ENCODE measurements at places on chromosomes 13 and 19.

DNA sequence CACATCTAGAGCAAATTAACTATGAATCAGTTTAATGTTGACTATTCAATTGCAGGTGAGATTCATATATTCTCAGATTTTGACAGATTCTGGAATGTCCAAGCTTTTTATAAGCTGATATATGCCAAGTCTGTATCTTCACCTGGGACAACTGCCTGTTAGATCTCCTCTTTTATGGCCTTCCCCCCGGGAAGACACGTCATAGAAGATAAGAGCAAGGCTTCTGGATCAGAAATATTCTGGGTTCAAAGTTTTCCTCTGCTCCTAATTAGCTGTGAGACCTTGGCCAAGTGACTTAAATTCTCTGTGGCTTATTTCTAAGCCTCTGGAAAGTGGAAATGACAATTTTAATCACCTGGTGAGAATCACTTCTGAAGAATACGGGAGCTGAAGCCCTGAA lies 187.5 kb downstream of the OXGR1 start:
- no peak for DNase-seq

GRCh38 chr19:1009041-1009980 lies 9.1 kb downstream of the GRIN3B start:
- peak; percentile 83 for DNase-seq

- no peak for DNase-seq
Measured at GRCh38 chr13:46496086-46496485, 56.9 kb upstream of the LRCH1 start.

GRCh38 chr19:38667661-38668171 lies 20.3 kb downstream of the ACTN4 start:
- DNase-seq: no peak

- DNase-seq: no peak
Measured at GRCh38 chr13:40706439-40706838, 40.0 kb upstream of the FOXO1 start.

DNA sequence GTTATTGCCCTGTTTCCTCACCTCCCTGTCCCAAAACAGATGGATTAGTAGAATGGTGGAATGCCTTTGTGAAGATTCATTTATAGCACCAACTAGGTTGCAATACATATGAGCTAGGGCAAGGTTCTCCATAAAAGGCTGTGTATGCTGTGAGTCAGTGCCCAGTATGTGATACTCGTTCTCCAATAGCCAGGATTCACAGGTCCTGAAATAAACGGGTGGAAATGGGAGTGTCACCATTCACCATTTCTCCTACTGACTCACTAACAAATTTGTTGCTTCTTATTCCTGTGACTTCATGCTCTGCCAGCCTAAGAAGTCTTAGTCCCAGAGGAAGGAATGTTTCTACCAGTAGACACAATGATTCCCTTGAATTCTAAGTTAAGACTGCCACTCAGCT lies 1745.4 kb downstream of the SLITRK1 start:
- DNase-seq: no peak

DNA sequence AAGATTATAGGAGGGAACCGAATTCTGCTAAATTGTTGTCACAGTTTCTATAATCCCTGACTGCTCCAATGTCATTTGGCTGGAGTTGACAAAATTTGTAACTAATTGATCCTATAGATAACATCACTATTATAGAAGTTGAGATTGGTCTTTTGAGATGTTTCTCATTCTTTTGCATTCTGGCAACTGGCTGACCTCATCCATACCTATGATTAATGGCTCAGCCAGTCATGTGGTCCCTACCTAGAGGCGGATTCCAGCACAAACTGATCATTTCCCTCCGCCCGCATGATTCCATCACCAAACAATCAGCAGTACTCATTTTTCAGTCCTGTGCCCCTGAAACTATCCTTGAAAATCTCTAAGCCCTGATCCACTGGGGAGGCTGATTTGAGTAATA lies 4.2 kb downstream of the PSG2 start:
- peak; percentile 44 for DNase-seq

- no peak for DNase-seq
Measured at GRCh38 chr13:97287047-97287383, 64.9 kb downstream of the MBNL2 start.

DNA sequence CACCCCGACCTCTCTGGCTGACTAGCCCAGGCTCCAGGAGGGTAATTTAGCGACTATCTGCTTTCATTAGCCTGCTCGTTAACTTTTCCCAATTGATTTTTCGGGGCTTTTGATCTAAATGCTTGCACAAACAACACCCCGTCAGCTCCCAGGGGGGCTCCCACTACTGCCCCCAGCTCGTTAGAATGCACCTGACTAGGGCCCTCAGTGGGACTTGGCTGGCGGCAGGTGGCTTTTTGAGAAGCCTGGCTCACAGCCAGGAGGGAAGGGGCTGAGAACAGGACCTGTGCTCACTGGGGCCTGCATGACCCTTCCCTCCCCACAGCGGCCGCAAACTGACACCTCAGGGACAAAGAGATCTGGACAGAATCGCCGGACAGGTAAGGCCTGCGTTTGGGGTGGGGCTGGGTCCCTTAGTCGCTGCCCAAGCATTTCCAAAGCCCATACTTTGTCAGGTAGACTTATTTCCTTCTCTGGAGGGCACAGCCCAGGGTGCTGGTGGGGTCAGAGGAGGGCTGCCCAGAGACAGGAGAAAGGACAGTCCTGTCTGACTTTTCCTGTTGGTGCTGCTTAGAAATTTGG lies 7.6 kb upstream of the CD79A start:
- DNase-seq: no peak

DNA sequence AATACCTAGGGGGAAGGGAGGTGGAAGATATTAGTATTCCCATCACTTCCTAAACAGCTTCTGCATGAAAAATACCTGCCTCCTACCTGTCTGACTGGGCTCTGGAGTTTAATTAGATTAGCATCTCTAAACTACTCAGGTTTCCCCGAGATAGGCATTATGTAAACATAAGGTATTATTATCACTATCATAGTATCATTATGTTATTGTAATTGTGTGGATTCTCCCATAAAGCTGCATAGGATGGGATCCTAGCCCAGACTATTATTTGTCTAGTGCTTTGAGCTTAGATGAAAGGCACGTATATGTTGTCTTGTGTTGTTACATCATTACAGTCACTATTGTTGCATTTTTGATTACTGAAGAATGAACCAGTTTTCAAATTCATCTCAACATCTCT lies 115.2 kb upstream of the SOX21 start:
- no peak for DNase-seq

DNA sequence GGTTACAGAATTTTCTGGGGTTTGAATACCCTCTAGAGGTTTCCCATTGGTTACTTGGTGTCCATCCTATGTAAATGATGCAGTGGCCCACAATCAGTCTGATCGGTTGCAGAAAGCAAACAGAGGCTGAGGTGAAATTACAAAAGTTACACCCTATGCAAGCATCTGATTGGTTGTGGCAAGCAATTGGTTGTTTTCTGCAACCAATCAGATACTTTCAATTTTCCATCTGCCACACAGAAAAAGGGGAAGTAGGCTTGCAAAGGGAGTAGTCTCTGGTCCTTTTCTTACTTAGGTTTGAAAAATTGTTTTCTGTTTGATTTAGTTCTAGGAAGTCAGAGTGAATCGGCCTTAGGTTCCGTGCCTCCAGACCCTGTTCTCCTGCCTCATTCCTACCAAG lies 93.1 kb downstream of the WTIP start:
- DNase-seq: no peak

DNA sequence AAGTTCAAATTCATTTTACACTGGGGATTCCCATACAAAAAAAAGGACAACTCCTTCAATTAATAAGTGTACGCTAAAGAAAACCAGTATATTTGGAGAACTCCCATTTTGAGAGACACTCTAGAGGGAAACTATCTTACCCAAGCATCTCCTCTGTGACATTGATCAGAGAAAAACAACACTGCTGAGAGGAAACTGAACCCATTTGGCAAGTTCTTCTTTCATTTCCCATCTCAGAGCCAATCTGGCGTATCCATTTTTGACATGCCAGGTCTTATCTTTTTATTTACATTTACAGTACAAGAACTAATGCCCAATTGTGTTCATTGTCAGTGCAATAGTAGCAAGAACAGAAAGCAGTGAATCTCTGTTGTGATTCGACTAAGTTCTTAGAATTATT lies 30.1 kb downstream of the LIG4 start:
- no peak for DNase-seq

DNA sequence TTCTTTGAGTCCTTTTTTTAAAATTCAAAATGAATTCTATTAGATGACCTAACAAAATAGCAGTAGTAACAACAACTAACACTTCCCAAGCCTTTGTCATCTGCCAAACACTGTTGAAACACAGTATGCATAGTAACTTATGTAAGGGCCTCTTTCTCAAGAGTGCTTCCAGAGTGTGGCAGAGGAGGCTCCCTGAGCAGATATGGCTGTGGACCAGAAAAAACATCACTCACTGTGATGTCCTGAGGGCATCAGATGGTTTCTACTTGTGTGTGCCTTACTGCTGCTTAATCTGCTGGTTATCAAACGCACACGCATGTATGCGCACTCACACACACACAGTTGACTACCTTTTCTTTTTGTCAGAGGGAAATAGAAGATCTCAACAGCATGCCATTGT lies 110.8 kb downstream of the DLEU7 start:
- peak; percentile 1 for DNase-seq

DNA sequence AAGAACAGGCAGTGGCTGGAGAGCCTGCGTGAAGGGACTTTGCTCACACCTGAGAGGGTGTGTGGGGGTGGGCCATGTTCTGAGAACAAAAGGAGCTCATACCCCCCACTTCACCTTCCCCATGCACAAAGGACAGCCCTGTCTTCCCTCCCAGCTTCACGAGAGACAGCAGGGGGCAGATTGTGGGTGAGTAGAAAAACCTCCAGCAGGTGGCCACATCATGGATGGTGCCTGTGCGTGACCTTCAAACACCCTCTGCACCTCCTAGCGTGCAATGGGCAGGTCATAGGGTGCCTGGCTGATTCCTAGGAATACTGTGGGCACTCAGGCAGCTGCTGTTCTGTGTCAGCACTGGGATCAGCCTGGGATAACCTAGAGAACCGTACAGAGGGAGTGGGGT lies 36.3 kb upstream of the PSG9 start:
- DNase-seq: no peak

DNA sequence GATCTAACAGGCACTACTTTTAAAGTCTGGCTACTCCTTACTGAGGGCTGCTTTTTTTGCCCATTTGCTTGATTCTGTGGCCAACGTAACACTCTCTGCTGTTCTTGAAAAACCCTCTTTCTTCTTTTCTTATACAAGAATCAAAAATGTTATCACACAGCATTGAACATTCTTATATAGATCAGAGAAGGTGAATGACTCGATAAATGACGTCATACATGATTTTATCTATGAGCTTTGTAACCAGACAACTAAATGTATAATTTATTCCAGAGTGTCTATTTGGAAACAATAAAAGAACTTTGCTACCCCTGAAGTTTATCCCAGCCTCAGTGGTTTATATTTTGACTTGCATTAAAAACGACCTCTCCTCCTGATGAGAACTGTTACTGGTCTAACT lies 12.4 kb downstream of the RFX2 start:
- no peak for DNase-seq

- DNase-seq: no peak
Measured at GRCh38 chr13:36431204-36432105, 840 bp upstream of the CCNA1 start.
